ENCODE measurements at places on chromosomes 5 and 9.

GRCh38 chr5:56585999-56586691 lies 229.2 kb upstream of the MAP3K1 start:
- no peak for DNase-seq

GRCh38 chr5:76177978-76178377 lies 94.8 kb downstream of the SV2C start:
- no peak for DNase-seq

GRCh38 chr5:143694357-143694756 lies 117.6 kb upstream of the HMHB1 start:
- no peak for DNase-seq

GRCh38 chr5:98750693-98751092 lies 22.8 kb upstream of the RGMB start:
- no peak for DNase-seq
